ENCODE measurements at places on chromosomes 11 and 22.

DNA sequence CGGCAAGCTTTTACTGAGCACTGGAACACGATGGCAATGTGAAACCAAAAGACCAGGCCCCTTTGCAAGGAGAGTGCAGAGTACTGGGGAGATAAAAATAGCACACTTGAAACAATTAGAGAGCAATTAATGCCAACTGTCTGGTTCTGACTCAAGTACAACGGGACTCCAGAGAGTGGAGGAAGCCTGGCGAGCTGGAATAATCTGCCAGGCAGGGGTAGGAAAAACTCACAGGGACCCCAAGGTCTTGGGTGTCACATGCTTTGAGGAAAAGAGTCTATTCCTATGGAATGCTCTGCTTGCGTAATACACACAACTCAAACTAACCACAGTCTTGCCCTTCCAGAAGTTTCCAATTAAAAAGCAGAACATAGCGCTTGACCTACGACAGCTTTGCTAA, 113.0 kb upstream of the CLMP start:
- DNase-seq: no peak

GRCh38 chr11:12724301-12725054, 50.3 kb downstream of the TEAD1 start:
- DNase-seq: no peak

DNA sequence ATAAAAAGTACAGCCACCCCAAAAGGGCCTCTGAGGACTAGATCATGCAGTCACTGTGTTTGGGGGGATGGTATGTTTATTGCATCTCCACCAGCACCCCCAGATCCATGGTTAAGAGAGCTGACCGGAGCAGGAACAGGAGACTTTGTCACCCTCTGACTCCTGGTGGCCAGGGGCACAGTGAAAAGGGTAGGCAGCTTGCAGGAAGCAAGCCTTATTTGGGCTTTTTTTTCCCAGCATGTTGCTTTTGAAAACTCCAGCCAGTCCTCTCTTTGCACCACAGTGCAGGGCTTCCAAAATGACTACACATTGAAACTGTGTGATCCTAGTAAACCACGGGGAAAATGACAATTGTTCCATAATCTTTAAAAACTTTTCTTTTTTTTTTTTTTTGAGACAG, 20.6 kb downstream of the PRR5 start:
- DNase-seq: no peak

GRCh38 chr22:27299181-27300085, 502.1 kb downstream of the MN1 start:
- no peak for DNase-seq

- DNase-seq: no peak
These were observed 195.0 kb downstream of the MAML2 start for GRCh38 chr11:96147906-96148486.

- DNase-seq: no peak
These were observed 18.2 kb downstream of the NFAM1 start for GRCh38 chr22:42414021-42414420.

GRCh38 chr11:112874980-112875379, 86.2 kb upstream of the NCAM1 start:
- no peak for DNase-seq

- no peak for DNase-seq
These were observed 48.8 kb downstream of the MCHR1 start for GRCh38 chr22:40727964-40728615.

DNA sequence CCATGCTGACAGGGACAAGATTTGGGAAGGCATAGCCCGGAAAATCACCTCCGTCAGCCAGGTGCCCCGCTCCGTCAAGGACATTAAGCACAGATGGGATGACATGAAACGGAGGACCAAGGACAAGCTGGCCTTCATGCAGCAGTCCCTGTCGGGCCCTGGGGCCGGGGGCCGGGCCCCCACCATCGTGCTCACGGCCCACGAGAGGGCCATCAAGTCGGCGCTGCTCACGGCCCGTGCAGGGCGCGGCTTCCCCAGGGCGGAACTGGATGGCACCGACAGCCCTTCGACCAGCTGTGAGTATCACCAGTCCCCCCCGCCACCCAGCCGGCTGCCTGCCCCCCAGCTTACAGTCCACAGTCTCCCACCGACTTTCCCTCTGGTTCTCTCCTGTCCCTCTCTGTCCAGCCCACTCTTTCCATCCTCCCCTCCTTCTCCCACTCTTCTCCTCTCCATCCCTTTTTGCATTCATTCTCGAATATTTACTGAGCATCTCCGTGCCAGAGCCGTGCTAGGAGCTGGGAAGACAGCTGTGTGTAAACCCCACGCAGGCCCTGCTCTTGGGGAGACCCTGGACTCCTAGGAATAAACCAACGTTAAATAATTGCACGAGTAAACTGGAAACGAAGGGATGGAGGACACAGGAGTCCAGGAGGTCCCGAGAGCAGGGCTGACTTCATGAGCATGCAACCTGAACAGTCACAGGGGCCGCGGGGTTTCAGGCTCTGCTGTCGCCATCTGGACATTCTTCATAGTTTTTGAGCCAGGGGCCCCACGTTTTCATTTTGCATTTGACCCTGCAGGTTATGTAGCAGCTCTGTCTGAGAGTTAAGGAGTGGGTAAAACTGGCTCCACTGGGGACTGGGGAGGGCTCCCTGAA, 62.8 kb downstream of the PRDM11 start:
- no peak for DNase-seq
